Stimulated activated naive B cell treated with anti-CD40 and anti-IgM and Interleukin-4, amounts not matched to agents 10 μg/mL and 1 μg/mL and 100 μg/mL, for 72 hours (primary cell): ENCODE measurements at places on chromosomes 12 and 14.

DNA sequence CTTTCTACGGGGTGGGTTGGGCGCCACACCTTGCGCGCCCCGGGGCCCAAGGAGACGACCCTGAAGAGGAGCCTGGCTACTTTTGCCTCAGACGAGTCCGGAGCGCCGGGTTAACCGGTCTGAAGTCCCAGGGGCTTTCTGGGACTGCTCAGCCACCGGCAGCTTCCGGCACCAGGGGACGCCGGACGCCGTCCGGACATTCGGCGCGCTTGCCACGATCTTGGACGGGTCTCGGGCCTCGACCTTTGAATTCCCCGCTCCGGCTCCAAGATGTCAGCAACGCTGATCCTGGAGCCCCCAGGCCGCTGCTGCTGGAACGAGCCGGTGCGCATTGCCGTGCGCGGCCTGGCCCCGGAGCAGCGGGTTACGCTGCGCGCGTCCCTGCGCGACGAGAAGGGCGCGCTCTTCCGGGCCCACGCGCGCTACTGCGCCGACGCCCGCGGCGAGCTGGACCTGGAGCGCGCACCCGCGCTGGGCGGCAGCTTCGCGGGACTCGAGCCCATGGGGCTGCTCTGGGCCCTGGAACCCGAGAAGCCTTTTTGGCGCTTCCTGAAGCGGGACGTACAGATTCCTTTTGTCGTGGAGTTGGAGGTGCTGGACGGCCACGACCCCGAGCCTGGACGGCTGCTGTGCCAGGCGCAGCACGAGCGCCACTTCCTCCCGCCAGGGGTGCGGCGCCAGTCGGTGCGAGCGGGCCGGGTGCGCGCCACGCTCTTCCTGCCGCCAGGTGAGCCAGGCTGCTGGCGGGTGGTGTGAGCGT lies at the start of gene ACOT4:
ACOT4 (plus strand) TSS at position 184 of the 760 bp plus-strand sequence; CDS start at position 271, 87 bp downstream.
- peak within 1 kb of the TSS; percentile 47 for H3K27ac ChIP-seq
- DNase-seq = peak; percentile 32
- H3K4me1 ChIP-seq = peaks cover 3% of the 10 kb centered on the region
- peaks cover 13% of the 10 kb centered on the region for H3K27me3 ChIP-seq
- H3K4me3 ChIP-seq = peak within 1 kb of the TSS; percentile 90

DNA sequence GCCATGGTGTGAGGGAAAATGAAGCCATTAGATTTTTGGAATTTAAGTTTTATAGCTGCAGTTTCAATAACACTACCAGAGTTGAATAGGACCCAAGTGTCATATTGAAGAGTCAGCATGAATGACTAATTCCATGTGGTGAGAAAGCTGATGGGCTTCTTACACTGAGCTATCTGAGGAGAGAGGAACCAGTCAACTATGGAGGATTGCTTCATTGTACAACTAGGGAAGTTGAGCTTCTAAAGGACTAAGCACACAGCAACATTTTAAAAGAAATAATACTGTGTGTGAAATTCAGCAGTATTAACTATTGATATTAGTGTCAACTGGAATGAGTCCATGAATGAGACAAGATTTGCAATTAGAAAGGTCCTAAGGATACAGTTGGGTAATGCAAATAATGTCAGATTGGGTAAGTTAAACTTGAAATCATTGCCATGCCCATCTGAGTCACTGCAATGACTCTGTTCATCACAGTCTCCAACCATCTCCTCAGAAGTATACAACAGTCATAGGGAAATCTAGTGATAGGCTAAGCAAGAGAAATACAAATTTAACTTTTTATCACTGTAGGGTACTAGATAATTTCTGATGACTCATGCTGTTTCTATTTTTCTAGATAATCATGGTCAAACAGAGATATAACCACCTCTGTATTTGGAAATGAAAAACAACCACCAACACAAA lies 394.2 kb downstream of the FSCB start:
- no peak overlapping the region for H3K4me3 ChIP-seq
- no peak for DNase-seq
- H3K36me3 ChIP-seq = no peaks in the 10 kb centered on the region
- no peaks in the 10 kb centered on the region for H3K4me1 ChIP-seq
- H3K27me3 ChIP-seq = no peaks in the 10 kb centered on the region

DNA sequence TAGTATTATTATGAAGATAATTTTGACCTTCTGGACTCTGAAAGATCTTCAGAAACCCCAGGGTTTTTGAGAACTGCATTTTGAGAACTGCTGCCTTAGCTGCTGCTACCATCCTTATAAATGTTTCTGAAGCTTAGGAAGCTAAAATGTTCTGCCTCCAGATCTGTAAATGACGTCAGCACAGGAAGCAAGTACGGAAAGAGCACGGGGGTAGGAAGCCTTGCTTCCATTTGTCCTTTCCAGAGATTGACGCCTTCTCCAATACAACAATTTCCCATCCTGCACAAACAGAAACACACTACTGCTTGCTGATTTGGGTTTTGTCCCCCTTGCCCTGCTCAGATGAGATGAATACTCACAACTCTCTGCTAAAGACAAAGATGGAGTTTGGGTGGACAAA lies 17.9 kb downstream of the RAD52 start:
- no peaks in the 10 kb centered on the region for H3K4me1 ChIP-seq
- no peaks in the 10 kb centered on the region for H3K27me3 ChIP-seq
- DNase-seq = no peak
- peak overlapping the region; percentile 14 for H3K27ac ChIP-seq
- H3K4me3 ChIP-seq = no peak overlapping the region

DNA sequence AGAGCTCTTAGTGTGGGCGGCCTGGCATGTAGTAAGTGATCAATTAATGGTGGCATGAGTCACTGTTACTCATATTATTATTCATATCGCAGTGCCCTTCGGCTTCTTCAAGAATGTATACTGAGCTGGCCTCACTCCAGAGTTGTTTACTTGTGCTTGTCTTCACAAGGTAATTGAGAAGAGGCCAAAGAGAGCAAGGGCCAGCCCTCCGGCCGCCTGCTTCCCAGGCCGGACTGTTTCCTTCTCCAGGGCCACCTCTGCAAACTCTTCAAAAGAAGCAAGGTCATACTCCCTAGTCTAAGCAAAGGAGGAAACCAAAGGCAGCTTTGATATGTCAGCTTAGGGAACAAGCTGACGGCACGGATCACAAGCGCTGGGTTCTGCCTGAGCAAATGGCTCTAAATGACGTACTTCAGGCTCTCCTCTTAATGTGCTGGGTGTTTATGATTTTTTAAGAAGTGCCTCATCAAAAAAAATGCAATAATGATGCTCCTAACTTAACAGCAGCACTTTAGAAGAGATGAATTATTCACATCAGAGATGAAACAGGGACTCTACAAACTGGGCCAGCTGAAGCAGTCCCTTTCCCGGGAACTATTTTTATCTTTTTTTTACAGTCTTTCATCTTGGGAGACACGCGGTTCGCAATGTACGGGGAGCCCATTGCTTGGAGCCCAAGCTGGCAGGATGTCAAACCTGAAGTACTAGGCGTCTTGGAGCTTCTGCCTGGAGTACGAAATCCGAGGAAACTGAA lies 65.6 kb upstream of the DLK1 start:
- H3K36me3 ChIP-seq = no peaks in the 10 kb centered on the region
- DNase-seq = no peak
- peaks cover 26% of the 10 kb centered on the region for H3K27me3 ChIP-seq
- no peak overlapping the region for H3K4me3 ChIP-seq

GRCh38 chr14:22739423-22739822 lies 27.1 kb upstream of the OXA1L start:
- H3K36me3 ChIP-seq = peaks cover 4% of the 10 kb centered on the region
- no peak for DNase-seq
- H3K4me1 ChIP-seq = peaks cover 4% of the 10 kb centered on the region
- H3K27me3 ChIP-seq = peaks cover 8% of the 10 kb centered on the region
- no peak overlapping the region for H3K4me3 ChIP-seq

GRCh38 chr14:53956427-53957201 lies at the start of gene BMP4:
Gene BMP4, minus strand, starts transcription at chr14:53956825. Its CDS starts 4,603 bp downstream, at chr14:53952222.
- H3K4me1 ChIP-seq = peaks cover 25% of the 10 kb centered on the region
- DNase-seq = no peak
- peak within 1 kb of the TSS; percentile 69 for H3K4me3 ChIP-seq

DNA sequence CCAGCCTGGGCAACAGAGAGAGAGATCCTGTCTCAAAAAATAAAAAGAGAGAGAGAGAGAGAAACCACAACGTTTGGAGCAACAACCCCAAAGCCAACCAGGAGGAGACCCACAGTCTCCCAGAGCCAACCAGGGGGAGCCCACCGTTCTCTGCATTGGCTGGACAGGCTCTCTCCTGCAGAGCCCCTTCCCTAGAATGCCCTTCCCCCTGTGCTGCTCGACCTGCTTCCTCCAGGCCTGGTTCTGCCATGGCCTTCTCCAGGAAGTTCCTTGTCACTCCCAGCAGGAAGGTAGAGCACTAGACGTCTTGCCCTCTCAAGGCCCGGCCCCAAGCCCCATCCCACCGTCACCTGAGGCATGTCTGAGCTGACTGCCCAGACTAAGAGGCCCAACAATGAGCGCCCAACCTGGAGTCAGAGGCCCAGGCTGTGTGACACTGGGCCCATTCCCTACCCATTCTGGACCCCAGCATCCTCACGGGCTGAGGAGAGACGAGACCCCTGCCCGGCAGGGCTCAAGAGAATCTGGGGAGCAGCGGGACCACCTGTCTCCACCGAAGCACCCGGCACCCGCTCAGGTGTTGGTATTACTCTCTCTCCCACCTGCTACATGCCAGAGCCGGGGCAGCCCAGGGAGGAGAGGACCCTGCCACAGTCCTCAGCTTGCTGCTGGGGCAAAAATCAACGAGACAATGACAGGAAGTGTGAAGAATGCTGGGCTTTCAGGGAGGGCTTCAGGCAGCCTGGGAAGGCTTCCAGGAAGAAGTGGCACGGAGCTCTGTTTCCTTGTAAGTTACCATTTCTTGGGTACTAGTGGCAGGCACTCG lies 61.2 kb downstream of the DIO3 start:
- H3K27ac ChIP-seq = no peak overlapping the region
- H3K4me1 ChIP-seq = no peaks in the 10 kb centered on the region
- H3K27me3 ChIP-seq = peaks cover 18% of the 10 kb centered on the region
- H3K36me3 ChIP-seq = no peaks in the 10 kb centered on the region

DNA sequence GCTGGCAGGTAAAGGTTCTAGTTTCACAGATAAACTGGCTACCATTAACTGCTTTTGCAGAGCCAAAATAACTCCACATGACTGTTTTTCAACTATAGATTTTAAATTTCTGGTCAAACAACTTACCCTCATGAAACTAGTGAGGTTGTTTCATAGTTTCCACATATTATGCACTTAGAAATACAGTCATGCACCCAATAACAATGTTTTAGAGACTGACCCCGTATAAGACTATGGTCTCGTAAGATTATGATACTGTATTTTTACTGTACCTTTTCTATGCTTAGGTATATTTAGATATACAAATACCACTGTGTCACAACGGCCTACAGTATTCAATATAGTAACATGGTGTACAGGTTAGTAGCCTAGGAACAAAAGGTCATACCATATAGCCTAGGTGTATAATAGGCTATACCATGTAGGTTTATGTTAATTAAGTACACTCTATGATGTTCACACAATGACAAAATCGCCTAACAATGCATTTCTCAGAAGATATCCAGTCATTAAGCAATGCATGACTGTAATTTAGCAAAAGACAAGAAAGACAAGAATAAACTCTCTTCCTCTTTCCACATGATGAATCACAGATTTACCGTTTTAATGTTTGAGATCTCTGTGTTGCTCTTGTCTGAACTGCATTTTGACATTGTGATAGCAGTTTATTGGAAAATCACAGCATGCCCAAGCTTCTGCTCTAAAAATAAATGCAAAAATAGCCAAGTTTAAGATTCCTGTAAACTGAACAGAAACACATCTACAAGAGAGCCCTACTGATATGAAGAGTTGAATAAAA lies 17.1 kb downstream of the DICER1 start:
- peaks cover 34% of the 10 kb centered on the region for H3K4me1 ChIP-seq
- no peaks in the 10 kb centered on the region for H3K27me3 ChIP-seq
- H3K27ac ChIP-seq = peak overlapping the region; percentile 75
- peaks cover 23% of the 10 kb centered on the region for H3K36me3 ChIP-seq

GRCh38 chr12:68190301-68190700 lies 30.8 kb upstream of the IFNG start:
- peaks cover 6% of the 10 kb centered on the region for H3K27me3 ChIP-seq
- DNase-seq = no peak
- no peaks in the 10 kb centered on the region for H3K36me3 ChIP-seq
- no peak overlapping the region for H3K4me3 ChIP-seq

DNA sequence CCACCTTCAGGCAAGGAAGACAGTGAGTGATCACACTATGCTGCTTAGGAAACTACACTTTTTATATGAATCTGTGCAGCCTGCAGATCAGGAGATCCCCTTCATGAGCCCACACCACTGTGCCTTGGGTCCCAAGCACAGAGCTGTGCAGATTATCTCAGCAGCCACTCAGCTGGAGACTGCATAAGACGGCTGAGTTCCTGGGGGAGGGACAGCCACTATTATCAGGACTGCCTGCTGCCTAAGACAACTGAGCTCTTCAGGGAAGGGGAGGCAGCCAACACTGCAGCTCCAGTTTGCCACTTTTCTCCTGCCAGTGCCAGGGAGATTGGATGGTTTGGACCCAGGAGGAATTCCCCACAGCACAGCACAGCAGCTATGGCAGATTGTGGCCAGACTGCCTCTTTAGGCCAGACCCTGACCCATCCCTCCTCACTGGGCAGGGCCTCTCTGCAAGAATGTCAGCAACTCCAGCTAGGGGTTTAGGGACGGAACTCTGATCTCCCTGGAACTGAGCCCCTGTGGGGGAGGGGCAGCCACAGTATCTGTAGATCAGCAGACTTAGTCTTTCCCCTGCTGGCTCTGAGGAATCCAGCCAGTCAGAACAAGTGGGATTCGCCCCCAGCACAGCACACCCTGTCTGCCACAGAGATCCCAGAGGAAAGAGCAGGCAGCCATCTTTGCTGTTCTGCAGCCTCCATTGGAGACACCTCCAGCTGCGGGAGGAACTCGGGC lies 141.3 kb downstream of the KLHL28 start:
- H3K4me1 ChIP-seq = no peaks in the 10 kb centered on the region
- H3K4me3 ChIP-seq = no peak overlapping the region
- H3K36me3 ChIP-seq = no peaks in the 10 kb centered on the region
- H3K27me3 ChIP-seq = peaks cover 11% of the 10 kb centered on the region

DNA sequence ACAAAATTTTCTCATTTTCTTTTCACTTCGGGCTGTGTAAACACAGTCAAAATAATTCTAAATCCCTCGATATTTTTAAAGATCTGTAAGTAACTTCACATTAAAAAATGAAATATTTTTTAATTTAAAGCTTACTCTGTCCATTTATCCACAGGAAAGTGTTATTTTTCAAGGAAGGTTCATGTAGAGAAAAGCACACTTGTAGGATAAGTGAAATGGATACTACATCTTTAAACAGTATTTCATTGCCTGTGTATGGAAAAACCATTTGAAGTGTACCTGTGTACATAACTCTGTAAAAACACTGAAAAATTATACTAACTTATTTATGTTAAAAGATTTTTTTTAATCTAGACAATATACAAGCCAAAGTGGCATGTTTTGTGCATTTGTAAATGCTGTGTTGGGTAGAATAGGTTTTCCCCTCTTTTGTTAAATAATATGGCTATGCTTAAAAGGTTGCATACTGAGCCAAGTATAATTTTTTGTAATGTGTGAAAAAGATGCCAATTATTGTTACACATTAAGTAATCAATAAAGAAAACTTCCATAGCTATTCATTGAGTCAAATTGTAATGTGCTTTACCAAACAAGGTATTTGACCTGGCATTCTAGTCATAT lies 4.8 kb downstream of the CDKN1B start:
- H3K27ac ChIP-seq = no peak overlapping the region
- peak overlapping the region; percentile 89 for H3K4me3 ChIP-seq
- no peaks in the 10 kb centered on the region for H3K27me3 ChIP-seq
- DNase-seq = no peak
- H3K36me3 ChIP-seq = peaks cover 34% of the 10 kb centered on the region

- no peak overlapping the region for H3K4me3 ChIP-seq
- H3K27me3 ChIP-seq = no peaks in the 10 kb centered on the region
- no peak overlapping the region for H3K27ac ChIP-seq
- H3K4me1 ChIP-seq = no peaks in the 10 kb centered on the region
- no peak for DNase-seq
Observed at GRCh38 chr12:81572411-81572810, 186.7 kb downstream of the PPFIA2 start.
